Ecto neural progenitor cell (in vitro differentiated cells): ENCODE measurements at places on chromosomes 13 and 19.

- no peak for DNase-seq
These were observed 30.2 kb upstream of the CCNE1 start for GRCh38 chr19:29781386-29782259.

DNA sequence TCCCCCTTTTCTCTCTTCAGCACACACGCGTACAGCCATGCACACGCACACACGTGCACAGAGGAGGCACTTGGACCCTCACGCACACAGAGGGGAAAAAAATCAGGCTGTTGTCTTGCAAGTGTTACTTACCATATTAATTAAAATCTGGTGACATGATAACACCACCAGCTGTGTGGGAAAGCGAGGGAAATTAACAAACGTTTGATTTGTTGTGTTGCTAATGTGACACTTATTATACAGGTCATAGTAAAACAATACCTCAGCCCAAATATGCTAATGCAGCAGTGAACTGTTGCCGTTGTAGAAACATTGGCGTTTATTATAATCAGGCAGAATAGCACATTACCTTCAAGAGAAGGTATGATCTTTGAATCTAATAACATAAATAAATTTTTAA lies 211.7 kb downstream of the TEX29 start:
- no peak for DNase-seq

DNA sequence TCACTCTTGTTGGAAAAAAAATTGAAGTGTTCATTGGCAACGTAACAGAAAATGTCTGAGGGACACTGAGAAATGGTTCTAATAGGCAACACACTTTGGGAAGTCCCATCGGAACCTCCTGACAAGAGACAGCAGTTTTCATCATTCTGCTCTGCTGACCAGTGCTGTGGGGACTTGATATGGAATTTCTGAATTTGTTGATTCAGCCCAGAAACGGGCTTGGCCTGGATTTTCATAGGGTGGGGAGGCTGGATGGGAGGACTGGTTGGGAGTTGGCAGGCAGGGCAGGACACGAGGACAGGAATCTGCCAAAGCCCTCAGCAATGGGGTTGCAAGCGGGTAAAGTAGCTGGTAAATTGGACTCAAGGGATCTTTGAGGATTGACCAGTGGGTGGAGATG lies 96.5 kb downstream of the DCT start:
- DNase-seq, result no peak

GRCh38 chr13:74767050-74767449 lies 632.8 kb upstream of the KLF12 start:
- DNase-seq, result no peak

GRCh38 chr19:32691952-32692726 lies 518 bp downstream of the NUDT19 start:
- DNase-seq, result no peak

- no peak for DNase-seq
These were observed 16.0 kb upstream of the NWD1 start for GRCh38 chr19:16703677-16704076.

- no peak for DNase-seq
These were observed 24.7 kb downstream of the RASA3 start for GRCh38 chr13:114107686-114108081.

DNA sequence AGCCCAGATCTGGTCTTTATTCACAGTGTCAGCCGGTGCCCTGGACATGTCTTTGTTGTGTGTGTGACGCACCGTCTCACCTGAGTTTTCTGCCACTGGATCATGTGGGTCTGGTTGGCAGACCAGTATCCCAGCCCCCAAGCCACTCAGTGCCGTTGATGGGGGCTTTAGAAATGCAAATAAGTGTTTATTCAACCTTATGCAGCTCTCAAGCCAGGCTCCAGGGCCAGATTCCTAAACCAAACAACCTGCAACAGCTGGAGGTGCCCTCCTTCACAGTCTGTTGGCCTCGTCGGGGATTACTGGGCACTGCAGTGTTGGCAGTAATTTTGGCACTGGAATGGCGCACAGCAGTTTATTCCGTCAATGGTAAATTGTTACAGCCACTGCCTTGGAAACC lies 21.6 kb downstream of the FAM124A start:
- no peak for DNase-seq

- DNase-seq, result no peak
These were observed 512 bp downstream of the MED4 start for GRCh38 chr13:48094404-48094780.

DNA sequence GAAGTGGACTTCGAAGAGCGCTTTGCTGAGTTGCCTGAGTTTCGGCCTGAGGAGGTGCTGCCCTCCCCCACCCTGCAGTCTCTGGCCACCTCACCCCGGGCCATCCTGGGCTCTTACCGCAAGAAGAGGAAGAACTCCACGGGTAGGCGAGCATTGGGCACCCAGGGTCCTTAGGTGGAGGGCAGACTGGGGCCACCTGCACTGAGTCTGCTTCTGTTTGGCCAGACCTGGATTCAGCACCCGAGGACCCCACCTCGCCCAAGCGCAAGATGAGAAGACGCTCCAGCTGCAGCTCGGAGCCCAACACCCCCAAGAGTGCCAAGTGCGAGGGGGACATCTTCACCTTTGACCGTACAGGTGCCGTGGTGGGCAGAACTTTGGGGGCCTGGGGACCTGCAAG lies 8.0 kb upstream of the PRR19 start:
- no peak for DNase-seq

- DNase-seq, result peak; percentile 67
These were observed 182.0 kb upstream of the SERP2 start for GRCh38 chr13:44191504-44192171.

DNA sequence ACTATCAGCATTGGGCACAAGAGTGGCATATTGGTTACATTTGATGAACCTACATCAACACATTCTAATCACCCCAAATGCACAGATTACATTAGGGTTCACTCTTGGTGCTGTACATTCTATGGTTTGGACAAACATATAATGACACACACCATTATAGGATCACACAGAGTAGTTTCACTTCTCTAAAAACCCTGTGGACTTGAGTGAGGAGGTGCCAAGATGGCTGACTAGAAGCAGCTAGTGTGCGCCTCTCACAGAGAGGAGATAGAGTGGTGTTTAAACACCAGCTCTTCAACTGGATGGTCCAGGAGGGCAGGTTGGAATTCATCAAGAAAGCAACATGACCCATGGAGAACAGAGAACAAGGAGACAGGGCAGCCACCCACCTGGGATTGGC lies 265.6 kb downstream of the TDRD3 start:
- DNase-seq, result no peak

DNA sequence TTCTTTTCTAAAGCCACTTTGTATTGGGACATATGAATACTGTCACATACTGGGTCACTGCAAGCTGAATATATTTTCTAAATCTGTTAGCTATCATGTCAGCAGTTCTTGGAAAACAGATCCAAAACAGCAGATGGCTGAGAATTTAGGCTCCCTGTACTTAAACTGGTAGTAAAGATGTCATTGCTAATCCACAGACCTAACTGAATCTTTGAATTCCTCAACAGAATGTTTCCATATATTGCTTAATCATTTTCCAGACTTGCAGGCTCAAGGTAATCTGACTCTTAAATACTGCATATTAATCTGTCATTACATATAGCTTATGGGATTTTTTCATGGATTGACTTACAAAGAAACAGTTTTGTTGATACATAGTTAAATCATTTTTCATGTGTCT lies 639.0 kb upstream of the KLHL1 start:
- DNase-seq, result no peak

DNA sequence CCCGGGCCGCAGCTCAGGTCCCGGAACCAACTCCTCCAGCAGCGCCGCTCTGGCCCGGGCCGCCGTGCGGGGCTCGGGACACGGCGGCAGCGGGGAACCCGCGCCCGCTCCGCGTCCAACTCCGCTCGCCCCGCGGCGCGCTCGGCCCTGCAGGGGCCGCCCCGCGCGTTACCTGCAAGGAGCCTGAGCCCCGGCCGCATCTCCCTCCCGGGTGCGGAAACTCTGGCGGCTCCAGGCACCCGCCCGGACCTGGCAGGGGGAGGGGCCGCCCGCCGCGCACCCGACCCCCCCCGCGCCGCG lies at the start of gene TMTC4:
Gene TMTC4 (minus strand): TSS at position 224 of the 300 bp plus-strand sequence. CDS start 4,433 bp downstream, outside the sequence.
- no peak for DNase-seq

DNA sequence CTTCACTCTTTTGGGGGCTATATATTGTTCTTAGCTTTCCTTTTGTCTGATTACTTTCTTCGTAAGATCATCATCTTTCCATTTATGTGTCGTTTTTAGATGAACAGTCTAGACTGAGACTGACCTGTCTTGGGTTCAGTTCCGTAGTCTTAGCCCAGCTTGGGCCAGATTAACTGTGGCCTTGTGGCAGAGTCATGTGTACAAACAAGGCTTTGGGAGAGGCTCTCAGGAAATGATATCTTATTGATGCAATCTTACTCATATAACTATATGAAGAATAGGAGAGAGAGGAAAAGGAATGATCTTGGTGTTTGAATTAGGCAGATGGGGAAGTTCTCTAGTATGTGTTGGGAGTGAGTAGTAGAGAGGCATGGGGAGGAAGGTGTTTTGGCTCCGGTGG lies 6.8 kb upstream of the ERCC5 start:
- DNase-seq, result no peak
